NCI-H187 (cell line): ENCODE measurements at places on chromosomes 13 and 19.

DNA sequence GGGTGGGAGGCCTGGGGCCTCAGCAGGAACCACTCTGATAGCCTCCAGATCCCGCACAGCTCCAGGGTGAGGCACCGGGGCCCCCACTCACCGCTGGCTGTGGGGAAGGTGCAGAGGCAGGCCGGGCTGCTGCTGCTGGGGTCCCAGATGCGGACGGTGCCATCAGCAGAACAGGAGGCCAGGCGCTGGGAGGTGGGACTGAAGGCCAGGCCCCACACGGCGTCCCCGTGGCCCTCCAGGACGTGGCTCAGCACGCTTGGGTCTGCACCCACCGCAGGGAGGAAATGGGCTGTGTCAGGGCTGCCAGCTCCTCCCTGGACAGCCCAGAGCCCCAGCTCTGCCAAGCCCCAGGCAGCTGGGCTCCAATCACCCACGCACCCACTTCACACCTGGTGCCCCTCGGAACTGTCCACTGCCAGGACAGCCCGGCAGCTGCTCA lies 6.1 kb upstream of the PRKD2 start:
- no peak for DNase-seq

DNA sequence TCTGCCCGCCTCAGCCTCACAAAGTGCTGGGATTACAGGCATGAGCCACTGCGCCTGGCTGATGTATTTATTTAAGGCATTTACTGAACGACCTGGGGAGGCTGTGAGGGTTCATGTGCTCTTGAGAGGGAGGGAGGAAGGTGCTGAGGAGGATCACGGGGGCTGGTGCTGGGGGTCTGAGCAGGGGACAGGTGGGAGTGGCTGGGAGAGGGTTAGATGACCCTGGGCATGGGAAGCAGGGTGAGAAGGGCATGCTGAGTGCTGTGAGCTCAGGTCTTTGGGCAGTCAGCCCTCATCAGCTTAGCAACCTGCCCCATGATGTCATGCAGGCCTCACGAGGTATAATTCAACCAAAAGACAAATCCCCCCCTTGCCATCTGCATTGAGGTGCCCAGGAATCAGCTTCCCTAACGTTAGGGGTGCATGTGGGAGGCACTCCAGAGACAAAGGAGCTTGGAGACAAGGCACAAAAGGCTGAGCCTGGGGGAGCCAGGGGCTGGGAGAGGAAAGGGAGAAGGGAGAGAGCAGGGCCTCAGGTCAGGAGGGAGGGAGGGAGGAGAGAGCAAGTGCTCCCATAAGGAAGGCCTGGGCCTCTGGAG lies 36.4 kb downstream of the SUGP2 start:
- DNase-seq = no peak

DNA sequence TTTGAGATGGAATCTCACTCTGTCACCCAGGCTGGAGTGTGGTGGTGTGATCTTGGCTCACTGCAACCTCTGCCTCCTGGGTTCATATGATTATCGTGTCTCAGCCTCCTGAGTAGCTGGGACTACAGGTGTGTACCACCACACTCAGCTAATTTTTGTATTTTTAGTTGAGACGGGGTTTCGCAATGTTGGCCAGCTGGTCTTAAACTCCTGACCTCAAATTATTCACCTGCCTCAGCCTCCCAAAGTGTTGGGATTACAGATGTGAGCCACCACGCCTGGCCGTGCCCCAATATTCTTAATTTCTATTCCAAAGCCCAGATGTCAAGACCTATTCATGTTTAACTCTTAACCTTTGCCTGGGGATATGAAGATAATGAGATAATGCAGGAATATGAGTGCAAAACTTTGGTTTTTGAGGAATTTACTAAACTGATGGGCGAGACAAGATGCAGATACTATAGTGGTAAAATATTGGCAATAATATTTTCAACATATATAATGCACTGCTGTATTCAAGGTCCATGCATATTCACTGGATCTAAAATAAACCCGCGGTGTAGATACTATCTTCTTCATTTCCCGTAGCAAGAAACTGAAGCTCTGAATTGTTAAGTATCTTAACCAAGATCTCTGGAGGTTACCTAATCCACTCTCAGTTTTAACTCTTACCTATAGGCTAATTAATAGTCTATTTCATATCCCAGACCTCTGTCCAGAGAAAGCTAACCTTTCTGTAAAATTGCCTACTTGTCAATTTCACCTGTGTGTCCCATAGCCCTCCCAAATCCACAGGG lies 43.7 kb upstream of the HMGB1 start:
- DNase-seq = no peak

- no peak for DNase-seq
Observed at GRCh38 chr13:40031031-40031430, 375.6 kb downstream of the COG6 start.

DNA sequence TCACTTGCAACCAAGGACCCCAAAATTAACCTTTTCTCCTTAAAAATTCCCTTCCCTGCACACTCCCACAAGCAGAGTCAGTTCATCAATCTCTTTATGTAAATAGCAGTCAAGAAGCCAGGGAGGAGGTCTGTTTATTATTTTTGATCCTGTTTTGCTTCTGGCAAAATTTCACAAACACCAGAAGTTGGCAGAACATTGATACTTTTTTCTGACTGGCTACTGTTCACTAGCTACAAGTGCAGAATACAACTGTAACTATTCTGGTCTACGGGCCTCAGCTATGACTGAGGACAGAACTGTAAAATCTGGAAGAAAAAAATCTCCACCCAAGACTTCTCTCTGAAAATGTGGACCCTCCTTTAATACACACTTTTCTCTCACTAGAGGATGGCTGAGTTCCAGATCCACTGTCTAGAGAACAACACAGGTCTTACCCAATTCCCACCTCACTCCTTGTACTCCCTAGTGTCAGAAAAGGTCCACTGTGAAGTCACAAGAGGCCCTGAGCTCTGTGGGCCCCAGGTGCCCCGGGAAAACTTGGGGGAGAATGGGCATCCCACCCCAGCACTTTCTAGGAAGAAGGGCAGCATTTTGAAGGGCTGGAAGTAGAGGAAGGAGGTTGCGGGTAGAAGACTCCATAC lies 14.5 kb downstream of the STARD13 start:
- DNase-seq = no peak

DNA sequence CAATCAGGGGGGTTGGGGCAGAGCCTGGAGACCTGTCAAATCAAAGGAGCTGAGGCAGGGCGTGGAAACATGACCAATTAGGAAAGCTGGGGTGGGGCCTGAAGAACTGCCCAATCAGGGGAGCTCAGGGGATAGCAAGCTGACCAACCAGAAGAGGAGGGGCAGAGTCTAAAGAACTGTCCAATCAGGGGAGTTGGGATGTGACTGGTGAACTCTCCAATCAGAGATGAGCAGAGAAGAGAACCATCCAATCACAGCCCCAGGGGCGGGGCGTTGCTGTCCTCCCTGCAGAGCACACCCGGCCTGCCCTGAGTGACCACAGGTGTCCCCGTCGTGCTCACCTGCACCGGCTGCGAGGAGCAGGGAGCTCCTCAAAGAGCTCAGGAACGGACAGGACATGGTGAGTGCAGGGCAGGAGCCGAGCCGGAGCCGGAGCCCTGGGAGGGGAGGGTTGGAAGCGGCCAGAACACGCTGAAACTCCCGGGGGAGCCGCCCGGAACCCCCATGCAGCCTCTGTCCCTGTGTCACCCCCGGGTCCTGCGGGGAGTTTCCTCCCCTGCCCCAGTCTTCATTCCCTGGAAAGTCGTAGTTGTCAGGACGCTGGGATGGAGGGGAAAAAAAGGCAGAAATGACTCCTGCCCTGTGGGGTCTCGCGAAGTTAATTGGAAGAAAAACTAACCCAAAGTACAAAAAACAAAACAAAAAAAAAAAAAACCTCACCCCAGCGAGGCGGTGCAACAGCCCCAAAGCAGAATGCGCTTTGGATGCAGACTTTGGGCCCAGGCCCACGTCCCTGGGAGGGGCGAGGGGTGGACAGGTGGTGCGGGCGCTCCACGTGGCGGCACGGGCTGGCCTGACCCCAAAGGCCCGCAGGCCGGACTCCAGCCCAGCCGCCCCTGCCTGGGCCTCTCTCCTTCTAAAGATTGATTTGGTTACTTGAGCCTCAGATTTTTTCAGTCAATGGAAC lies at the start of gene ZNF556:
Gene ZNF556 (plus strand): TSS at position 311 of the 967 bp plus-strand sequence. CDS start 87 bp downstream, at position 398.
- no peak for DNase-seq

DNA sequence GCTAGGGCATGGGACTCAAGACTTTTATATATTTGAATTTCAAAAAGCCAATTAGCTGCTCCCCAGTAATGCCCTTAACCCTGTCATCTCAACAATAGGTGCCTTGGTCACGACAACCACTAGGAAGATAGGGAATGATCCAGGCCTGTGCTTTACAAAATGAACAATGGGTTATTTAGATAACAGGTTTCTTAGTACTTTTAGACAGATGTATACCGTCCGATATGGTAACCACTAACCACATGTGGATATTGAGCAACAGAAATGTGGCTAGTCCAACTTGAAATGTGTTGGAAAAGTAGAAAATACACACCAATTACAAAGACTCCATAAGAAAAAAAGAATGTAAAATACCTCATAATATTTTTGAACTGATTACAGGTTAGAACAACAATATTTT lies 201.2 kb downstream of the LHFPL6 start:
- no peak for DNase-seq

- no peak for DNase-seq
Observed at GRCh38 chr19:55566823-55567222, 13.8 kb downstream of the ZNF579 start.

- no peak for DNase-seq
Observed at GRCh38 chr13:47277774-47278173, 380.9 kb upstream of the HTR2A start.

- DNase-seq = no peak
Observed at GRCh38 chr13:24734950-24735349, 29.0 kb upstream of the RNF17 start.

GRCh38 chr19:40671404-40671803 lies 19.0 kb downstream of the NUMBL start:
- no peak for DNase-seq

GRCh38 chr13:106083620-106084350 lies 451.7 kb downstream of the EFNB2 start:
- no peak for DNase-seq

GRCh38 chr19:45179072-45179891 lies 698 bp downstream of the BLOC1S3 start:
- DNase-seq = no peak

DNA sequence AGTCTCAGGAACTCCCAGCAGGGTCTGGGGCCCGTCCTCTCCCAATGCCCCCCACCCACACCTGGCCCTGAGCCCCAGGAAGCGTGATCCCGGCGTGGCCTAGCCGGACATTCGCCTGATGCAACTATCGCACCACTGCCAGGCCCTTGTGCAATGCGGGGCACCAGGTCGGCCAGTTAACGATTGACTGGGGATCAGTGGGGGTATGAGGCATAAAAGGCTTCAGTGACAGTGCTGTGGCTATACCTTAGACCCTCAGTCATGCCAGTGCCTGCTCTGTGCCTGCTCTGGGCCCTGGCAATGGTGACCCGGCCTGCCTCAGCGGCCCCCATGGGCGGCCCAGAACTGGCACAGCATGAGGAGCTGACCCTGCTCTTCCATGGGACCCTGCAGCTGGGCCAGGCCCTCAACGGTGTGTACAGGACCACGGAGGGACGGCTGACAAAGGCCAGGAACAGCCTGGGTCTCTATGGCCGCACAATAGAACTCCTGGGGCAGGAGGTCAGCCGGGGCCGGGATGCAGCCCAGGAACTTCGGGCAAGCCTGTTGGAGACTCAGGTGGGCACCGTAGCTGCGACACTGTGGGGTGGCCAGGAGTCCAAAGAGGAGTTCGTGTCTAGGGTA lies at the start of gene ANGPTL8:
Gene ANGPTL8 (plus strand): TSS at position 243 of the 624 bp plus-strand sequence. CDS start 19 bp downstream, at position 262.
- no peak for DNase-seq

DNA sequence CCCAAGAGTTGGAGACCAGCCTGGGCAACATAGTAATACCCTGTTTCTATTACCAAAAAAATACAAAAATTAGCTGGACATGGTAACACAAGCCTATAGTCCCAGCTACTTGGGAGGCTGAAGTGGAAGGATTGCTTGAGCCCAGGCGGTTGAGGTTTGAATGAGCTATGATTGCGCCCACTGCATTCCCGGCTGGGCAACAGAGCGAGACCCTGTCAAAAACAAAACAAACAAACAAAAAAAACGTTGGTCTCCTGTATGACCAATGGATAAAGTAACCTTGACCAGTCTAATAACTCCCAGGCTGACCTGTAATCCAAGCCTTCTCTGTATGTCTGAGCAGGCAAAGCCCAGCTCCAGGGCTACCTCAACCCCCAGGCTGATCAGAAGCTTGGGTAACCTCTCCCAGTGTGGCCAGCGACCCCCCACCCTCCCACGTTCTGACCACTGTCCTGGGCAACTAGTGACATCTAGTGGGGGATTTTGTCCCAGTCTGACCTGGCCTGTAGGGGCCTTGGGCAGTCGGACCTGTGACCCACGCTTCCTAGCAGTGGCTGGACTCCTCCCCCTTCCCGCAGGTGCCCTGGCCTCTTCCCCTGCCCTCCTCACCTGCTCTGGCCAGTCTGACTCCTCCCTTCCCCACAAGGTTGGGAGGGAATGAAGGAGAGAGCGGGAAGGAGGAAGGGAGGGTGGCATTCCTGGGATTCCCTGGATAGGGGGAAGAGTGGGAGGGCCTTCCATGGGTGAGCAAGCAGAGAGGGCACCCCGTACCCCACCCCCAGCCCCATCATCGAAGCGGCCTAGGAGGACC lies 1.0 kb upstream of the BCAM start:
- no peak for DNase-seq

DNA sequence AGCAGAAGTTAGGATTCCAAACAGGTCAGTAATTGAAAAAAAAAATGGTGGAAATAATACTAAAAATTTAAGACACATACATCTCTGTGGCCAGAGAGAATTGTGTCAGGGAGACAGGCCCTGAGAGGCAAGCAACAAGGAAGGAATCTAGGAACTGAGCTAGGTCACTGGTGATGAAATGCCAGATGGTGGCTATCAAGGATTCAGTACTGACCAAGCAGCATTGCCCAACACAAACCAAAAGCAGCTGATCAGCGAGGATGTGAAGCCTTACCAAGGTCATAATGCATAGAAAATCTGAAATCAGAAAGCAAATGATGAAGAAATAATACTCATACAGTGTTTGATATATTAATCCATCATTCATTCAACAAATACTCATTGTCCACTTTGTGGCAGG lies 905.0 kb downstream of the GPC5 start:
- no peak for DNase-seq

GRCh38 chr19:33124207-33125098 lies 7.5 kb upstream of the WDR88 start:
- no peak for DNase-seq

GRCh38 chr13:48643159-48643558 lies 10.6 kb upstream of the CYSLTR2 start:
- DNase-seq = no peak

GRCh38 chr19:46475986-46476385 lies 4.6 kb upstream of the PNMA8A start:
- no peak for DNase-seq
